ENCODE measurements at places on chromosomes 1 and 21. TPM values are rescaled to one million over a fixed set of nuclear protein-coding genes. Genes with fewer than 3 reads are reported as not detected.

GRCh38 chr1:236168716-236169429 is 26.5 kb downstream of the GPR137B start:
- no peak for DNase-seq

DNA sequence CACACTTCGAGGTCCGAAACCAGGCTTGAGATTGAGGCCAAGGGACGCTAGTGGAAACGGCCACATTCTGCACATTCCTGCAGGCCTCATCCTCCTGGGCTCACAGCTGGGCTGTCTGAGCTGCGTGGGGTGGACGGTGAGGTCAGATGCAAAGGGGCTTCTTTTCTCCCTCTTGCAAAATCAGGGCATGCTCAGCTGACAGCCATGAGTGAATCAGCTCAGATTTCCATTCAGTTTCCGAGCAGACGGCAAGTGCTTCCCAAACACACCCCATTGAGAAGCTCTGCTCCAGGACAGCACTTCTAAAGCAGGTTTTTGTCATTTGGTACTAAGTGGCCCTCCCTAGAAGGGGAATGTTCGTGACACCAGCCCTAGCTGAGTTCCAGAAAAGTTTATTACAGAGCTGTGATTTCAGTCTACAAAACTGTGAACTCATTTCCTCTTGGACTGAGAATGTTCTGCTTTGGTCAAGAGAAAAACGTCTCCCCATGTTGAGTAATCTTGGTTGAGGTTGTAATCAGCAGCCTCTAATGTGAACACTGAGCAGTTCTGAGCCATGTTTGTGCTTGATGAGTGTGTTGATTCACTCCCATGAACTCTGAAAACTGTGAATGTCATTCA is 10.0 kb downstream of the PDPN start:
- no peak for DNase-seq

Gene PLA2G4A
- not detected for polyA plus RNA-seq

Gene LTN1
- polyA plus RNA-seq: 6.6 TPM

Gene KPRP
- not detected for polyA plus RNA-seq

GRCh38 chr1:25568834-25569596 is 25.6 kb downstream of the LDLRAP1 start:
- no peak for DNase-seq

GRCh38 chr1:211355873-211356272 is 29.2 kb downstream of the TRAF5 start:
- DNase-seq: no peak
